ENCODE measurements at places on chromosomes 3 and 15.

DNA sequence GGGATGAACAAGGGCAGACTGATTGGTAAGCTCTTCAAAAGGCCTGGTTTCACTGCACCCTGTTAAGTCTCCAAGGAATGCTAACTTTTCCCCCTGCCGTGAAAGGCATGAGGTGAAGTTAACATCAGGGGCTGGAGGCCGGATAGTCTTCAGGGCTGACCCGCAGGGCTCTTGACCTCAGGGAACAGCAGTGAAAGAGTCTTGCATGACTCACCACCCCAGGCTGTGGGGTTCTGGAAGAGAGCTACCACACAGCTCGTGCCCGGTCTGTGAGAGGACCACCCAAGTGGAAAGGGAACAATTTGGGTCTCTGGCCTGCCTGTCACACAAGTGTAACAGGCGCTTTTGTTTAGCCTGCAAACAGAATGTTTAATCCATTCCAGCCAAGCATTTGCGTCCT is 504.9 kb downstream of the EDEM1 start:
- DNase-seq = no peak

GRCh38 chr3:126266291-126266840 is 86.0 kb upstream of the ALDH1L1 start:
- no peak for DNase-seq

DNA sequence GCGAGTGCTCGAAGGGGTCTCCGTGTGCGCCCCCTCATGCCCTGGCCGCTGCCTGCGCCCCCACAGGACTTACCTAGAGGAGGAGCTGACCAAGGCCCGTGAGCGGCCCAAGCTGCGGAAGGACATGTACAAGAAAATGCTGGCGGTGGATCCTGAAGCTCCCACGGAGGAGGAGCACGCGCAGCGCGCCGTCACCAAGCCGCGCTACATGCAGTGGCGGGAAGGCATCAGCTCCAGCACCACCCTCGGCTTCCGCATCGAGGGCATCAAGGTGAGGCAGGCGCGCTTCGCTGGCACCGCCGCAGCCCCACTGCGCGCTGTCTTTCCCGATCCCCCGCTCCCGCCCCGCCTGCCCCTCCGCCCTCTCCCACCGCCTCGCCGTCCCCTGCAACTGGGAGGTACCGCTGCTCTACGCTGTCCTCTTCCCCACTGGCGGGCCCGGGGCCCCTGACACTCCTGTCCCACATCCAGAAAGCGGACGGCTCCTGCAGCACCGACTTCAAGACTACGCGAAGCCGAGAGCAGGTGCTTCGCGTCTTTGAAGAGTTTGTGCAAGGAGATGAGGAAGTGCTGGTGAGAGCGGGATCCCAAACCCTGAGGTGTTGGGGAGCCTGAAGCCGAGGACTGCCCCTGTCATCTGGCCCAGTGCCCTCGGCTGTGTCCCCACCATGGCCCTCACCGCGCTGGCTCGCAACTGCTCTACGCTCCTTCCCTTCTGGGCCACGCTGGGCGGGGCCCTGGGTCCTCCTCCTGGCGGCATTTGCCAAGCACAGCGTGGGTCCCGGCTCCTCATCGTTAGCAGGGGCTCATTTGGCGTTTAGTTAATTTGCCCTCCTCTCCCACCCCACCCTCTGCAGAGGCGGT is 8.5 kb downstream of the ITPKA start:
- no peak for DNase-seq

DNA sequence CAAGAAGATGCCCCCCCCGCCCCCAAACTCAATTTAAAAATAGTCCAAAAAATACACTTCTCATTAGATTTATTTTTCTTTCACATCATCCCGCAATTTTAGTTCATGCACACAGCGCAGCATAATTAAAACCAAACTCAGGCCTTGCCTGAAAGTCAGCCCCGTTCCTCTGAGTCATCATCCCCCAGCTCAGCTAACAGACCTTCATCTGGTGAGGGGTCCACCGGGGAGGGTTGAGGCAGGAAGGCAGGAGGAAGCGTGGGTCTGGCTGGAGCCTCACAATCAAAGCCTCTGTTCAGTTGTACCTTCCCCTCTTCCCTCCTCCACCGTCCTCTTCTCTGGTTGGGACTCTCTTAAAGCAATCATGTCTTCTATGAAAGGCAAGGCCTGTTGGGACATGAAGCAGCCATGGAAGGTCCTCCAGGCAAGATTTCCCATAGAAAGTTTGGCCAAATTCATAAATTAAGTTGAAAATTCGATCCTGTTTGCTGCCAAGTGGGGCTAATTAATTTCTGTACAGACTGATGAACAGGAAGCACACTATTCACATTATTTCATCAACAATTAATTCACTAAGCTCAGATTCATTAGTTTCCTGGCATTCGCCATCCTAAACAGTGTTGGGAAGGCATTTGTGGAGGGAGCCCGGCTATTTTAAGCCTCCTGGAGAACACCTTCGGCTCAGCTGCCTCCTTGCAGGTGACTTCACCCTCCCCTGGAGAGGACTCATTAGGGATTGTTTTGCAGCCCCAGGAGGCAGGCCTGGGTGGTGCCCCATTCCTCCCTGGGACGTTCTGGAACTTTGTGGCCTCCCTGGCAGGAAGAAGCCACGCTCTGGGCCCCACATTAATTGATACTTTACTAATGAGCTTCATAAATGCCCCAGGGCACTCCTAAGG is 72.3 kb upstream of the BNC1 start:
- no peak for DNase-seq

DNA sequence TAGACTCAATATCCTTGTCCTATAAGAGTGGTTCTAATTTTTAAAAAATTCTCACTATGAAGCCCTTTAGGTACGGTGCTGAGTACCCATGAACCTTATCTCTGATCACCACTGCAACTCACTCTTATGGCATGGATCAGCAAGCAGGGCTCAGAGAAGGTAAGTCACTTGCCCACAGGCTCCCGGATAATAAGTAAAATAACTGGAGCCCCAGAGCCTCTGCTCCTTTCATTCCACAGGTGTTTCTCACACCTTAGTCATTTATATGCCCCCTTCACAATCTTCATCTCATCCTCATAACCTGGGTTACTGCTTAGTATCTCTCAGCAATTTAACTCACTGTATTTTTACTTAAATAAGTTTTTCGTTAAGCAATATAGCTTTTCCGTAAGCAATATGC is 28.4 kb upstream of the AKAP13 start:
- DNase-seq = no peak

DNA sequence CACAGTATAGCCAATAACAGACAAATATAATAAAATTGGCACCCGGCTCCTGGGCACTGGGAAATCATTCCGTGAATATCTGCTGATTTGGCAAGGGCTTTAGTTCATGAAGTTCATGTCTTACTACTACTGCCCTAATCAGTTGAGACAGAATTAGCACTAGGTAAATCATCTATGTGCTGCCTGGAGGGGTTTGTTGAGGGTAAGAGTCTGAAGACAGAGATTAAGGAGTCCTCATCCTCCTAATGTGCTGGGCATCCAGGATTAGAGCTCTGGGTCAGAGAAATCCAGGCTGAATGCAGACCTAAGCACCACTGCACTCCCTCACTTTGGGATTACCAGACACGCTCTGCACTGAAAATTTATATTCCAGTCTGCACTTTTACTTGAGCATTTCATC is 2.0 kb downstream of the SAMD7 start:
- no peak for DNase-seq

DNA sequence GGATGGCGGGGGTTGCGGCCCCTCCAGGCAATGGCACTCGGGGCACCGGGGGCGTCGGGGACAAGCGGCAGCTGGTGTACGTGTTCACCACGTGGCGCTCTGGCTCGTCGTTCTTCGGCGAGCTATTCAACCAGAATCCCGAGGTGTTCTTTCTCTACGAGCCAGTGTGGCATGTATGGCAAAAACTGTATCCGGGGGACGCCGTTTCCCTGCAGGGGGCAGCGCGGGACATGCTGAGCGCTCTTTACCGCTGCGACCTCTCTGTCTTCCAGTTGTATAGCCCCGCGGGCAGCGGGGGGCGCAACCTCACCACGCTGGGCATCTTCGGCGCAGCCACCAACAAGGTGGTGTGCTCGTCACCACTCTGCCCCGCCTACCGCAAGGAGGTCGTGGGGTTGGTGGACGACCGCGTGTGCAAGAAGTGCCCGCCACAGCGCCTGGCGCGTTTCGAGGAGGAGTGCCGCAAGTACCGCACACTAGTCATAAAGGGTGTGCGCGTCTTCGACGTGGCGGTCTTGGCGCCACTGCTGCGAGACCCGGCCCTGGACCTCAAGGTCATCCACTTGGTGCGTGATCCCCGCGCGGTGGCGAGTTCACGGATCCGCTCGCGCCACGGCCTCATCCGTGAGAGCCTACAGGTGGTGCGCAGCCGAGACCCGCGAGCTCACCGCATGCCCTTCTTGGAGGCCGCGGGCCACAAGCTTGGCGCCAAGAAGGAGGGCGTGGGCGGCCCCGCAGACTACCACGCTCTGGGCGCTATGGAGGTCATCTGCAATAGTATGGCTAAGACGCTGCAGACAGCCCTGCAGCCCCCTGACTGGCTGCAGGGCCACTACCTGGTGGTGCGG is 1.9 kb downstream of the CHST2 start:
- peak; percentile 27 for DNase-seq

GRCh38 chr15:40325188-40325587 is 1.7 kb downstream of the INAFM2 start:
- no peak for DNase-seq

GRCh38 chr3:183437666-183438564 is 9.5 kb upstream of the MCF2L2 start:
- DNase-seq = no peak

DNA sequence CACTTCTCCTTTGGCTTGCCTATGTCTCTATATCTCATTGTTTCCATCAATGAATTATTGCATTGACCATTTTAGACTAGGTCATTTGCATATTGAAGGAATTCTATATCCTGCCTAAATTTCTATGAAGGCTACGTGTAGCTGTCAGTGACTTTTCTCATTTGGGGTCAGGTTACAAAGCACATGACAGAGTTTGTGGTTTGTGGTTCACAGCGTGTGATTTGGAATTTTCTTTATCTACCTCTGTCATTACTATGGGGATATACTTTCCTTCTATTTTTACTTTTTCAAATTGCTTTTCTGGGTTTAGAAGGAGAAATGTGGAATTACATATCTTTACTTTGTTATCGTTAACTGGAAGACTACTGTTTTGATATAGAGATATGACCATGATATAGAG is 317.3 kb upstream of the CFAP20DC start:
- DNase-seq = no peak

- no peak for DNase-seq
Measured at GRCh38 chr3:46479696-46480095, 15.0 kb upstream of the LTF start.

- no peak for DNase-seq
Measured at GRCh38 chr15:93866476-93866875, 364.9 kb upstream of the MCTP2 start.

DNA sequence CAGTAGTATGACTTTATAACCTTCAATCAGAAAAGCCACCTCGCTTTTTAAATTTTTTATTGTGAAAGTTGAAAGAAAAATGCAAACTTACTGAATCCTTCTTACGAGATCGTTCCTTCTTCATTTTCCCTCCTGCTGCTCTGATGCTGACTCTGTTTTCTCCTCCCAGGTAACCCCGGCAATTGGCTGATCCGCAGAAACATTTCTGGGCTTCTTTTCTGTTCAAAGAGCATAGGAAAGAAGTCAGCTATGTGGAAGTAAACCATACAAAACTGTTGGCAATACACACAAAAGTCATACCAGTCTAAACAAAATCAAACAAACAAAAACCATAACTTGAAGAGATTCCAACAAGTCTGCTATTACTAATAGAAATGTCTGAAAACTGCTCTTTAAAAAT is 66.0 kb downstream of the SETD2 start:
- DNase-seq = no peak

DNA sequence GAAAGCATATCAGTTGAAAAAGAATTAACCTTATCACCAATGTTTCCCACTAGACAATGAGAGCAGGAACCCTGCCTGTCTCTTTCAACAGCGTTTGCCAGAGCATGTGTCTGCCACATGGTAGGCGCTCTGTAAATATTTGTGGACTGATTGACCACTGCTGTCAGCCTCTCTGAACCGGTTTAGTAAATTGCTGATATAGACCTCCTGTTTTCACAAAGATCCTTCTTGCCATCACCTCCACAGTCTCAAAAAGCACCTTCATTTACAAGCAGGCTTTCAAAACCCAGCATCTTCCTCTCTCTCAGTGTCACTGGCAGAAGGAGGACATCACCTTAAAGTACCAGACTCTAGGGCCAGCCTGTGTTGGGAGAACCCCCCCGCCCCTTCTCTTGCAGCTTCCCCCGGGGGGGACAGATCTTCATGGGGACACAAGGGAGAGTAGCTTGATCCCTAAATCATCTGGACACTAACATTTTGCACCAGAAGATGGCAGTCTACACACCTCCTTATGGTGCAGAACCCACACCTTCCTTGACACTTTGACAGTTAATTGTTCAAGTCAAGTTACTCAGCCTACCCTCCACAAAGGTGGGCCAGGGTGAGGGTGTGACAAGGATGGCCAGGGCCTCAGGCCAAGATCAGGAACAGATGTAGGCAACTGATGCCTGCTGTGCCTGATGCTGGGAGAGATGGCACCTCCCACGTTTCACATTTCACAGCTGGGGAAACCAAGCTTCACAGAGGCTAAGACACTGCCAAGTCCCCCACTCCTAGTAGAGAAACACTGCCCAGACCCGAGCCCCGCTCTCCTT is 37.8 kb upstream of the USP3 start:
- DNase-seq = no peak

GRCh38 chr3:105812194-105812586 is 56.6 kb downstream of the CBLB start:
- DNase-seq = no peak

DNA sequence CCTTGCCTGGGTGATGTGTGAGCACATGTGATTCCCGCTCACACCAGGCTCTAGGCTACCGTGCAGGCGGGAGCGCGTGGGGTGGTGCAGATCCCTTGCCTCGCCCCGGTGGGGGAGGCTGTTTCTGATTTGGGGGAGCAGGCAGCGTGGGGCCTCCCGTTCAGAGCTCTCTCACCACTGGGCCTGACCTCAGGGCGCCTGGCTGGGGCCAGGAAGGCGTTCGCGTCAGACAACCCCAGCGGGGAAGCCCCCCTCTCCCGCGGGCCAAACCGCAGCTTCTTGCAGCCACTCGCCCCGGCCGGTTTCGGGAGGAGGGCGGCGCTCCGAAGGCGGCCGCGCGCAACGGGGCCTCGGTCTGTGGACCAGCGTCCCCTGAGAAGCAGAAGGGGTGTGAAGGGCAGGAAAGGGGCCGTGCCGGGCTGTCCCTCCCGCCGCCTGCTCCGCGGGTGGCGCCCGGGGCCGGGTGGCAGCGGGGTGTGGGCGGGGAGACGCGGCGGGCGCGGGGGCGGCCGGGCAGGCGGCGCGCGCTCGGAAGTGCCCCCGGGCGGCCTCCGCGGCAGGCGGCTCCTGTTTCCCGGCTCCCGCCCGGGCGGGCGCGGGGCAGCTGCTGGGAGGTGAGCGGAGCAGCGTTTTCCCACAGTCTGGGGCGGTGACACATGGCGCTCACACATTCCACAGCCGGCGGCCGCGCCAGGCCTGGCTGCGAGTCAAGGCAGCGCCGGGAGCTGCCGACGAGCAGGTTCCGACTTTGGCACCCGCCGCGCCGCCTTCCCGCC is 65.1 kb upstream of the HES1 start:
- DNase-seq = peak; percentile 48

GRCh38 chr15:60972866-60973265 is 256.2 kb downstream of the RORA start:
- no peak for DNase-seq

- no peak for DNase-seq
Measured at GRCh38 chr3:70527026-70527425, 214.6 kb upstream of the MDFIC2 start.

Data from activated CD4-positive, alpha-beta T cell treated with anti-CD3 and anti-CD28 coated beads, Interleukin-2, amount 50 U/mL, for 24 hours (primary cell).